ENCODE measurements at places on chromosomes 1 and 21.

DNA sequence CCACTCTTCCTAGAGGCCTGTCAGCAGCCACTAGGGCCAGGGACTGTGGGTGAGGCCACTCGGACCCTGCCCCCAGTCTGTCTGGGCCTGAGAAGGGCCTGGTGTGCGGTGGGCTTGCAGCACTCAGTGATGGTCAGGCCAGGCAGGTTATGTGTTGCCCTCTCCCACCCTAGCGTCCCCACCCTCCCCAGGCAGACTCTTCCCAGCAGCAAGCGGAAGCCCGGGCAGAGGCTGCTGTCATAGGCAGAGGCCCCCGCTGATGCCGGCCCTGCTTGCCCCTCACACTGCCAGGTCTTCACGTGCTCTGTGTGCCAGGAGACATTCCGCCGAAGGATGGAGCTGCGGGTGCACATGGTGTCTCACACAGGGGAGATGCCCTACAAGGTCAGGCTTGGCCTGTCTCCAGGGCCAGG is 6.6 kb downstream of the ZBTB48 start:
- DNase-seq, result no peak

- no peak for DNase-seq
These were observed 7.8 kb downstream of the TBX19 start for GRCh38 chr1:168288311-168289052.

DNA sequence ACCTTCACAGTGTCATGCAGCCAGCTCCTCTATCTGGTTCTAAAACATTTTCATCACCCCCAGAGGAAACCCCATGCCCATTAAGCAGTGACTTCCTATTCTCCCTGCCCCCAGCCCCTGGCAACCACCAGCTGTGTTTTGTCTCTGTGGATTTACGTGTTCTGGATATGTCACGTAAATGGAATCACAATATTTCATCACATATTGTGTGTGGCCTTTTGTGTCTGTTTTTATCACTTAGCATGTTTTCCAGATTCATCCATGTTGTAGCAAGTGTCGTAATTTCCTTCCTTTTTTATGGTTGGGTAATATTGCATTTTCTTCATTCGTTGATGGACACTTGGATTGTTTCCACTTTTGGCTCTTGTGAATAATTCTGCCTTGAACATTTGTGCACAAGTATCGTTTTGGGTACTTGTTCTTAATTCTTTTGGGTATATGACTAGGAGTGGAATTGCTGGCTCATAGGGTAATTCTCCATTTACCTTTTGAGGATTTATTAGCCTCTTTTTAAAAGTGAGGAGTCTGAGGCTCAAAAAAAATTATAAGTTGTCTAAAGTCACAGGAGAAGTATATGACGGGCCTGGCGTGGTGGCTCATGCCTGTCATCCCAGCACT is 127.0 kb downstream of the MRPS6 start:
- no peak for DNase-seq

DNA sequence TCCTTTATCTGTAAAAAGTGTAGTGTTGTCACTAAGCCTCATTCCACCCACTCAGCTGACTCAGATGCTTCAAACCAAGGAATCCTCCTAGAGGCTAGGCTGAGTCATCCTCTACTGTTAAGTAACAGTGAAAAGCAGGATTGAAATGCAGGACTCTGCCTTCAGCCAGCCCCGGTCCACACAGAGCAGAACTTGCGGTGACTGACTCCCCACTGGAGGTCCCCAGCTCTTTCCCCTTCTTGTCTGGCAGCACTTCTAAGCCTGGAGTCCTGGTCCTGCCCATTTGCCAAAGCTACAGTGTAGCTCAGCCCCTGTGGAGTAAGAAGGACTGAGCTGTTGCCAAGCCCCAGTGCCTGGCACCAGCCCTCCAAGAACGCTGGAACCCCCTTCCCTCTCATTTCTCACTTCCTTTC is 1.7 kb downstream of the RAB7B start:
- peak; percentile 63 for DNase-seq

DNA sequence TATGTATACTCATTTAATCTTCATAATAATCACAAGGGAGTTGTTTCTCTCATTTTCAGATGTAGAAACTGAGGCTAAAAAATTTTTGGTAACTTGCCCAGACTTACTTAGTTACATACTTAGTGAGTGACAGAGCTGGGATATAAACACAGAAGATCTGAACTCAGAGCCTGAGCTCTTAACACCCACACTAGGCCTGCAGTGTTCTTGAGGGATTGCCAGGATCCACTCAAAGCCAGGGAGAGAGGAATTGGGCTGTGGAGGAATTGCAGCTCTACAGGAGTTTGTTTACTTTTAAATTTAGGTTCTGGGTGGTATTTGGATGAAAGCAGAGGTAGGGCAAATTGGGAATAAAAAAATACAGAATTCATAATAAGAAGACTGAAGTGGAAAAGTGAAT is 515.1 kb upstream of the PLXNA2 start:
- no peak for DNase-seq

- DNase-seq, result no peak
These were observed 25.2 kb upstream of the TAL1 start for GRCh38 chr1:47257224-47257623.

DNA sequence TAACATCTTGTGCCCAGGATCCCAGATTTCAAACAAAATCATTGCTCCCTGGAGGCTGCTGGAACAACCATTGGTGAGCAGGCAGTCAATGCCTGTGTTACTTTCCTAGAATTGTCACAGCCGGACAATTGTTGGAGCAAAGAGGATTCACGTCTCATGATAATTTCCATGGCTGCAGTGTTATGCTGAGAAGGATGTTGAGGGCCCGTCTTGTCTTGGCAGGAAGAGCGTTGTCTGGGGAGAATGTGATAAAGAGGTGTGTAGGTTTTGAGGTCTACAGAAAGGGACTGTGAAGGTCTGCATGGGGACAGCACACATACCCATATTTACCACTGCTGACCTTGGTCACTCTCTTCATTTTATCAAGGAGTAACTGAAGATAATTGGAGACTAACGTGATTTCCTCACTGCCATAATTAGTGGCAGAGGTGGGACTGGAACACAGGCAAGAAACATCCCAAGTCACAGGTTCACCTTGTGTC is 6.3 kb downstream of the MECR start:
- DNase-seq, result no peak

DNA sequence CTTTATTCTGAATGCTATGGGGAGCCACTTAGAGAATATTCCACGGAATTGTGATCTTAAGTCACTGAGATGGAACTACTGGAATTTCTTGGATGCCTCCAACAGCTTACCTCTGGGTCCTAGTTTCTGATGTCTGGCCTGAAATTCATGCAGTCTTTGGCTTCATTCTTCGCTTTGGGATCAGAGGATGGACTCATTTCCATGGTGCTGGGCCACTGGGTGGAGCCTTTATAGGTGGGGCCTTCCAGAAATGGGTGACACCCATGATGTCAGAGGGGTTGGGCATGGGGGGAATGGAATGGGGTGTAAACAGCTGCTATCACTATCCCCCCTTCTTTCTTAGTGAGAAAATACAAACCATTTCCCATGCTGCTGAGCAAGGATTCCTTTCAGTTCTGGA is 73.7 kb upstream of the FGGY start:
- DNase-seq, result no peak

DNA sequence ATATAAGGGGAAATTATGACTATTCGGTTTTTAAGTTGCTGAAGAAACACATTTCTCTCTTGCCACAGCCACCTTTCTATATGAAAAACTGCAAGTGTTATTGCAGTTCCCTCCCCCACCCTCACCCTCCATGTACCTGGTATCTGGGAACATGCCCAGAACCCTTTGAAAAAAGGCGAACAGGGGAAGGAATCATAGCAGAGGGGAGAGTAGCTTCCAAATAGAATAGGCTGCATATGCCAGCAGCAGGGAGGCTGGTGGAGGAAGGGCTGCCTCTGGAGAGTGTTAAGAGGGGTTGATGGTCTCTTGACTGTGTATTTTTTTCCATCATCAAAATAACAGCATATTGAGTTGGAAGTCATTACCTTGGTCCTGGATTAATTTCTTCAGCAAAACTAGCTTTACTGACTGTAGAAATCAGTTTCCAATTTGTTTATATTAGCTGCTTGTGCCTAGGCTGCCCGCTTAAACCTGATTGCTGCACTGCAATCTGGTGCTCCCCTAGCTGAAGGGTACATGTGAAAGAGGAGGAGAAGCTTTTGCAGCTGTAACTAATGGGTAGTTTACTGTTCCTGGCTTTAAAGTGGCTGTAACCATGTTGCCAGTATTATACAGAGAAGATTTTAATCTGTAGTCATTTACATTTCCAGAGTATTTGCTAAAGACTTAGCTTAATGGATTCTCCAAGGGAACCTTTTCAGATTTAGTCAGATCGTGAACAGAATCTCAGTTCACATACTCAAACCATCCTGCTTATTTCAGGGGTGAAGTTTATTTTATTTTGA is 22.7 kb downstream of the AHCYL1 start:
- DNase-seq, result no peak

GRCh38 chr1:11444907-11445306 is 34.0 kb upstream of the DISP3 start:
- DNase-seq, result no peak

DNA sequence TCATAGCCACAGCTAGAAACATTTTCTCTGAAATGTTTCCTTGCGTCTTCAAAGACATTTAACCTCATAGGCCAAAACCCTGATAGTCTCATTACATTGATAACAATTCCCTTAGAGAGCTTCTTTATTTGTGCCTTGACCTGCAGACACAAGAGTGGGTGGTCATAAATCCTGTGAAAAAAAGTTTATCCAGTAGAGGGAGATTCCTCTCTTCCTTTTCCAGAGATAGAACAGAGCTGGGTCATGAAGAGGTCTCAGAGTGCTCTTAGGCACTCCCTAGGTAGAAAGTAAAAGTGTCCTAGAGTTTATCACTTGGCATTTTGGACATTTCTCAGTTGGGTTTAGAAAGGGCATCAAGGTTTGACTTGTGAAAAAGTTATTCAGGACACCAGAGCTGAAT is 426.1 kb downstream of the NUF2 start:
- DNase-seq, result no peak

- DNase-seq, result no peak
These were observed 22.1 kb downstream of the HYI start for GRCh38 chr1:43431676-43432075.

DNA sequence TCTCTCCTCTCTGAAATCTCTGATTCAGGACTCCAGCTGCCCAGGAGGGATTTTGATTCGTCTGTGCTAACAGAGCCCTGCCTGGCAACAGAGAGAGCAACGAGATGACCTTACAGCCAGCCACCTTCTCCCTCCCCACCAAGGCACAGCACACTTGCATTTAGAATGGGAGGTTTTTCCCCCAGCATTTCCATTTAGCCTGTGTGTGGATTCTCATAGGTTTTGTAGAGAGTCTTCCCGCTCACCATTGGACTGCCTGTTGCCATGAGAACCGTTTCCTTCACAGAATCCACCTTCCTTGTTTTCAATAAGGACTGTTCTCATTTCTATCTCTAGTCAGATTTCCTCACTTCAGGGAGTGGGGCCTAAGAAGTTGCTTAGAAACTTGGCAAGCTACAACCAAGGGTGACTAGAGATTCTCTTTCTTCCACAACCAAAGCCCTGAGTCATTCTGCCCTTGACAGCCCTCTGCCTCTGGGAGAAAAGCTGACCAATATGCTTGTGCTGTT is 5.8 kb upstream of the IKBKE start:
- DNase-seq, result no peak

GRCh38 chr1:11570821-11571380 is 83.3 kb downstream of the FBXO2 start:
- DNase-seq, result no peak

DNA sequence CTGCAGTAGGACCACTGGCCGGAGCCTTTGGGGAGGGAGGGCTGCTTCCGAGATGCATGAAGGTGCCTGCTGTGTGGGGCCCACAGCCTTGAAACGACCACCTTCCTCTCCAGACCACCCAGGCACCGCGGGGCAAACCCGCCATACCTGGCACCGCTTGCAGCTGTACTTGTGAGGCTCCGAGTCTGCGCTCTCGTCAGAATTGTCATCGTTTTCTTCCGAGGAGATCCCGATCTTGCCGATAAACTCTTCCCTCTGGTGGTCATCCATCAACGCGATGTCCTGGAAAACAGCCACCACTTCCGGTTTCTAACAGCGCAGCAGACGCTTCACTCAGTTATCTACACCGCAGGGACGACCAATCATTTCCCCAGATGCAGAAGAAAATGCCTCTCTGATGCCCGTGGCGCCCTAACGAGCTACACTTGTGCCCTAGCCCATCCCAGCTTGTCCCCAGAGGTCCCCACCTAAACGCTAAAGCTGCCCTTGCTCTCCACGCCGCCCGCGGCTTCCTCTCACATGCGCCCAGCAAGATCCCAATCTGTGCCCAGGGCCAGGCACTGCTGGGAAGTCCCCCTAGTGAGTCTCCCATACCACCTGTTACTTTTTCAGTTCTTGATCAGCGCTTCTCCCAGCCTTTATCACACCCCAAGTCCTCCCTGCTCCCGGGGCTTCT is 55.0 kb upstream of the RIPK4 start:
- no peak for DNase-seq

DNA sequence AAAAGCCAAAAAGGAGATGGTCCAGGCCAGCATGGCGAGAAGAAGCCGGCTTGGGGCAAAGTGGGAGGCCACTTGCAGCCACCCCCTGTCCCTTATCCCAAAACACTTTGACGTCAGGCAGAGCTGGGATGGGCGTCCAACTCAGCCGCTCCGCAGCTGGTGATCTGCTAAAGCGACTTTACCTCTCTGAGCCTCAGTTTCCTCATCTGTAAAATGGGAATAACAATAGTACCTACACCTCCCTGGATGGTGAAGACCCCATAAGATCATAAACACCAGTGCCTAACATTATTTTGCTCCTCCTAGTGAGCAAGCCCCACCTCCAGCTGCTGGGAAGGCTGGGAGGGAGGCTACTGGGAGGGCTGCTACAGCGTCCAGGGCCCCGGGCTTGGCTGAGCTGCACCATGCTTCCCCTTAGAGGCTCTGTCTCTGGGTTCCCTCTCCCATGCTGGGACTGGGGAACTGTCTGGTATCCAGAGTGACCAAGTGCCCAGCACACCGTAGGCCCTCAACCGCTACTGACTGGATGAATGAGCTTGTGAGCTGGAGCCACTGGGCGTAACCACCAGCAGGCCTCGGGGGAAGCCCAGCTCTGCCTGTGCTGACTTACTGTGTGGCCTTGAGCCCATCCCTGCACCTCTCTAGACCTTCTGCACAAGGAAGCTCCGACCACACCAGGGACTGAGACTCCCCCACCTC is 18.3 kb downstream of the IFFO2 start:
- DNase-seq, result no peak

DNA sequence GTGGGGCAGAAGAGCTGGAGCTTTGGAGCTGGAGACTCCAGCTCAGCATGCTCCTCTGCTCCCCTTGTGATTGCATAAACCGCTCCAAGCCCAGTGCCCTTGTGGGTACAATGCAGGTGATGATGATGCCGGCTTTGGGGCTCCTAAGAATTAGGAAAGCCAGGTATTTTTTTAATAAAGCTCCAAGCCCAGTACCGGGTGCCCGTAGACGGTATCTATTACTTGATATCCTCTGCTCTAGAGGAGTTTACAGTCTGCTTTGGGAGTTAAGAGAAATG is 27.2 kb downstream of the TENT5C start:
- DNase-seq, result no peak

- DNase-seq, result no peak
These were observed 32.4 kb upstream of the RGS7 start for GRCh38 chr1:241389400-241389799.

DNA sequence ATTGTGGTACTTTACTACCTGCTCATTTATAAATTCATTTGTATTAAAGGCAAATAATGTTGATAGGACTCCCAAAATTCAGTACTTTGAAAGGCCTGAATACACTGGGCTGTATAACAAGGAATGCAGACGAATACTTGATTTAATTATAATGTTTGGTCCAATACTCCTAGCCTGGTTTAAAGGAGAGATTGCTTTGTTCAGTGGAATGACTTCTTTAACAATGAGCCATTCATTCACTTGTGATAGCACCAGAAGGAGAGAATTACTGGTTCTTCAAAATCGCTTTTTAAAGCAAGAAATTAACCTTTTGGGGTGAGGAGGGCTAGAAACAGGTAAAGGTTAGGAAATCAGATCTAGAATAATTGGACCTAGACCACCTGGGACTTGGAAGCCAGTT is 28.3 kb upstream of the ENAH start:
- DNase-seq, result no peak

Measured in stimulated activated CD4-positive, alpha-beta T cell treated with anti-CD3 and anti-CD28 coated beads, Interleukin-15, amount 100 ng/mL, for 24 hours (primary cell).